ENCODE measurements at places on chromosomes 12 and 14.

GRCh38 chr12:124336742-124337520, 42.0 kb downstream of the RFLNA start:
- DNase-seq: no peak

GRCh38 chr12:116415408-116416108, 138.1 kb upstream of the MED13L start:
- DNase-seq: no peak

GRCh38 chr12:49868952-49869815, 26.3 kb upstream of the BCDIN3D start:
- DNase-seq: peak; percentile 100

DNA sequence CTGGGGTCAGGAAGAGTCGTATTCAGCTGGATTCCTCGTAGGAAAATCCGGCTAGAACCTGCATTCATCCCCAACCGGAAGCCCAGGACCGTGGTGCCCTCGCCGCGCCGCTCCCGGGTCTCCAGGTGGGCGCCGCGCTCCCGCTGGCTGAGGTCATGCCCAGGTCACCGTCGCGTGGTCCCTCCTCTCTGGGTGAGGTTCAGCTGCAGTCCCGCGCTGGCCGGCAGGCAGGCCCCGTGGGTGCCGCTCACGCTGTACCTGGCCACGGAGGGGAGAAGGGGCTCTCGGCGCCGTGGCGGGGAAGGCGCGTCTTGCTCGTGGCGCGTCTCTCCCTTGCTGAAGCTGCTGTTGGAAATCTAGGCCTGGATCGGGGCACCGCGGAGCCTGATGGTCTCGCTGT, 44.5 kb downstream of the LRTM2 start:
- DNase-seq: no peak

- DNase-seq: no peak
Measured at GRCh38 chr12:103353913-103354312, 141.9 kb downstream of the C12orf42 start.

GRCh38 chr12:105983622-105984320, 155.0 kb downstream of the NUAK1 start:
- peak; percentile 39 for DNase-seq

DNA sequence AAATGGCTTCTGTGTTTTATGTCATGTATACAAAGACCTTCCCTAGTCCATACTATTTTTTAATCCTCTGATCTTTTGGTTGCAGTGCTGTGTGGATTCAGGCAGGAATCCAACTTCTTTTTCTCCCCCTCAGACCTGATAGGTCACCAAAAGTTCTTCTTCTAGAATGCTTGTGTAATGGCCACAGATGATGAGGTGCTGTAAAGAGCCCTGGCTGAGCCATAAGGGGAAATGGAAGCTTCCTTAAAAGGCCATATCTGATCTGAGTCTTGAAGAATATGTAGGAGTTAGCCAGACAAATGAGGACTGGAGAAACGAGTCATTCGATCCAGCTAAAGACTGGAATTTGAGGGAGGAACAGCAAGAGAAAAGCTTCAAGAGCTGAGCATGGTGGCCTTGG, 353.9 kb downstream of the PCNX1 start:
- DNase-seq: no peak

DNA sequence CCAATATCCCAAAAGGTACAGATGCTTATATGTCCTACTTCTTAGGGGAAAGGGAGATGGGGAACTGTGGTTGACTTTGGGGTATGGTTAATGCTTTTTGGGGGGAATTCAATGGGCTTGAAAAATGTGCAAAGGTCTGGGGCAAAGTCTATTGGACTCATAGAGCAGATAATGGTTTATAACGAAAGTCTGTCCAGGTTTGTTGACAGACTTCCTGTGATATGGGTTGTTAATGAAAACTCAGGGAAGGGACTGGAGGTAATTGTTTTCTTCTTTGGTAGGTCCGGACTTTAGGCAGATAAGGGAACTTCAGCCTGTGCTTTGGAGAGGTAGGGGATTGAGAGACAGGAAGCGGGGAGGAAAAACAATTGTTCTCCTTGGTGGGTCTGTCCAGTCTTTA, 46.2 kb upstream of the LTA4H start:
- DNase-seq: no peak

All from SJCRH30 (cell line).